Stimulated activated CD4-positive, alpha-beta T cell treated with anti-CD3 and anti-CD28 coated beads, Interleukin-15, amount 100 ng/mL, for 1 hour (primary cell): ENCODE measurements at places on chromosomes 7 and 10.

DNA sequence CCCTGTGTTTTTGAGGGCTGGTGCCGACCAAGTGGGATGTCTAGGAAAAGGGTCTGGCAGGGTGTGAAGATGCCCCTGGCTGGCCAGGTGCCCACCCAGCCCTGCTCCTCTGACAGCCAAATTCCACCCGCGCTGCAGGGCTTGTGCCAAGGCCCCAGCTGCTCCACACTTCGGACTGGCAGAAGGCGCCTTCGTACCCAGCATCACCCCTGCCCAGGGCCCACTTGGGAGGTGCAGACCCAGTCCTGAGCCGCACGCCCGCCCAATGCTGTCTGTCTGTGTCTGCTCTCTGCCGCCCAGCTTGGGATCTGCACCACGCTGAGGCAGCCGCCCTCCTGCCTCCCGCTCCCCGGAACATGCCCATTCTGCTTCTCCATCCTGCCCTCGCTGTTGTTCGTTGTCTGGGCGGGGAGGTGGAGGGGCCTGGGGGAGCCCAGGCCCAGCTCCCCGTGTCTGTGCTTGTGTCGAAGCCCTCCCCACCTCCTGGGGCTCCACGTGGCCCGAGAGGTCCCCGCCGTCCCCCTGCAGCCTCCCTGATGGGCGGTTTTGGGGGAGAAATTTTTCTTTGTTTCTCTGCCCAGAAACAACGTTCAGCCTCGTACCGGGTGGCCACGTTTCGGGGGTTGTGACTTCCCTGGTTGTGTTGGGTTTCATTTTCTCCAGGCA, 36.9 kb upstream of the PPIF start:
- DNase-seq: no peak

DNA sequence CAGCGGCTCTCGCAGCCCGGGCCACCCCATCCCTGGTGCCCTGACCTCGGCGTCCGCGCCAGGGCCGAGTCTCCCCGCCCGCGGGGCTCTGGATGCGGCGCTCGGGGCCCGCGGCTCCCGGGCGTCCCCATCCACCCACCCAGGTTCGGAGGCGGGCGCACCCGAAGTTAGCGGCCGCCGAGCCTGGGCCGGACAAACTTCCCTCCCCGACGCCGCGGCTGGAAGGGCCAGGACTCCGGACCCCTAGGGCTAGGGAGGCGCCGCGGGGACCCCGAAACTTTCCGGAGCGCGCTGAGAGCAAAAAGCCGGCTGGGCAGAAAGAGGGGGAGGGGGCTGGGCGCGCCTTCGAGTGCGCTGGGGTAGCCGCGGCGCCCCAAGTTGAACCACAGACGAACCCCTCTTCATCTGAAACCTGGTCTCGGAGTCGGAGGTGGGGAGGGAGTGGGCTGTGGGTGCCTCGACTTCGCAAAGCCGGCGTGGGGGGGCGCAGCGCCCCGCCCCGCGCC, 3.7 kb upstream of the ELFN1 start:
- DNase-seq: no peak

DNA sequence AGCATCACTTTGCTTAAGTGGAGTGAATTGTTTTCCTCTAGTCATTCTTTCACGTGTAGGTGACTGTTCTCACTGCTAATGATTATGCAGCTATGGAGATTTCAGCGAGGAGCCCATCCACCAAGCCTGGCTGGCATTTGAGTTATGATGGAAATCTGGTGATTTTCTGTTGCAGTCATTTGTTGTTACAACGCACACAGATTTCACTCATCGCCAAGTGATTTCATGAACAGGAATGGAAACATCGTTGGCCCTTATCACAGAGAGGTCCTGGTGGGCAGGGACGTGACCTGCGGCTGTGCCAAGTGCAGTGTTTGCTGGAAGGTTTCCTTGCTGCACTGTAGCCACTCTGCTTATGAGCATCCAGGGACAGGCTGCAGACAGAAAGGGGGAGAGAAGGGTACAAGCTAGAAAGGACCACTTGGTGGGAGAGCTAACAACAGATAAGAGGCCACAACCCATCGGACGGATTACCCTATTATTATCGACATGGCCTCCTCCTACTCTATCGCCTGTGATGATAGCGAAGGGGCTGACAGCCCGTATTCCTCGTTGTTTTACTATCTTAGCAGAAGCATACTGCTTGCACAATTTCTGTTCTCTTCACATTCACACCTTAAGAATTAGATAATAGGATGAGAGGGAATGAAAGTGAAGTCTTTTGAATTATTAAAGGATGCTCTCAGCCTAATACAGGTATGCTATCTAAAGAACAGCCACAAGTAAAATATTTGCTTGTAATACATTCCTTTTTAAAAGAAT, 99.0 kb upstream of the PITRM1 start:
- no peak for DNase-seq

GRCh38 chr7:142873281-142873784, 12.2 kb downstream of the TRPV6 start:
- no peak for DNase-seq

- no peak for DNase-seq
These were observed 88.2 kb downstream of the PARD3 start for GRCh38 chr10:34726862-34727261.
